T-helper 1 cell (primary cell): ENCODE measurements at places on chromosomes 4 and X.

- DNase-seq = no peak
These were observed 19.8 kb upstream of the PPP1R2C start for GRCh38 chrX:42797651-42798269.

- peak; percentile 90 for DNase-seq
These were observed at the start of gene PI4K2B for GRCh38 chr4:25233737-25234389. Gene PI4K2B (plus strand): TSS chr4:25234033. CDS start chr4:25234164, 131 bp downstream.

- DNase-seq = no peak
These were observed 20.4 kb downstream of the APOOL start for GRCh38 chrX:85024044-85024443.

DNA sequence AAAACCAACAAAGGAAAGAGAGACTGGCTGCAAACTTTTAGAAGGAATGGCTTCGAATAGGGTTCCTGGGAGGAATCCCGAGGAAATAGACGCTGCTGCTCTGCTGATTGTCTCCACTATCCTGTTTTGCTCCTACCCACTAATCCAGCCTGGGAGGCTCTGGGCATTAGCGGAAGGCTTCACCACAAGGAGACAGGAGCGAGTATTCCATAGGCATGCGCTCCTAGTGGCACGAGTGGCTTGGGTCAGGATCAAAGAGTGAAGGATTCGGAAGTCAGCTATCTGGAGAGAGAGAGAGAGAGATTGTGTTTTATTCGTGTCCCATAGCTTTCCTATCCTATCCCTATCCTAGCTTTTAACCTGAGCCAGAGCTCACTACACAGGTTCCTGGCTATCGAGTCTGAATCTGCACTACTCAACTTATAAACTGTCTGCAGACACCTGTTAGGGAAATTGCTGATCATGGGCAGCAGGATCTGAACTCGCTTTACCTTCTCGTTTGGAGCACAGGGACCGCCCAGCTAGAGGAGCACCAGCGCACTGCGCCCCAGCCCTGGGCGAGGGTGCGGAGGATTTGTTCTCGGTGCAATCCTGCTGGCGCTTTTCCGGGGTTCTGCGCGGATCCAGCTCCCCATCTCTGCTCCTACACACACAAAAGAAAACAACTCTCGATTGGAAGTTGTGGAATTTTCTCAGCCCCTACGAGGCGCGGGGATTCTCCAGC, 740 bp upstream of the NPY2R start:
- no peak for DNase-seq

GRCh38 chr4:86132468-86132867, 227.4 kb downstream of the MAPK10 start:
- no peak for DNase-seq

DNA sequence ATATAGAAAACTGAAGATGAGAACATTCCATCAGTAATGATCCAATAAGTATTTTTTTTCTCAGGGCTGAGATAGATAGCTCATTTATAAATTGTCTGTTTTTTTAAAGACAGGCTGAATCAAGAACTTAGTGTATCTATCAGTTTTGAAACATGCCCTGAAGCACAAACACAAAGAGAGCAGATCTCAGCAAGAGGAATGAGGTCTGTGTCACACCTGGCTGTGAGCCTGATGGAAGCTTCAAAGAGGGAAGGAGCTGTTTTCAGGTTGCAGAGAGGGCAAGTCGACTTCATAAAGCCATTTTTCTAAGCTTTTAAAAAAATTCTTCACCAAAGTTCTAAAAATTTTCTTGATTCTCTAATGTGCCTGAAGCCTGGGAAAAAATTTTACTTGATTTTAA, 434.9 kb downstream of the PDGFC start:
- DNase-seq = no peak

DNA sequence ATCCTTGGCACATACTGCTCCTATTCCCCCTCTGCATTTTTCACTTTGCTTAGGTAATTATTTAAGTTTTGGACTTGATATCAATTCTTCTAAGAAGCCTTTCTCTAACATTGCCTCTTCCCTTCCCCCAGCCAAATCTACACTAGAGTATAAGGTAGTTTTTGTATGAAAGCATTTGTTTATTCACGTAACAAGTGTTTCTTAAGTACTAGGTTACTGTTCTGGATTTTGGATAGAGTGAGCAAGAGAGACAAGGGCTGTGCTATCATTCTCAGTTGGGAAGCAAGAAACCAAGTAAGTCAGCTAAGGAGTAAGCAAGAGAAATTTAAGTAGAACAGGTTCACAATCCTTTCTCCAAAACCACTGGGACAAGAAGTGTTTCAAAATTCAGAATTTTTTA, 55.9 kb upstream of the HHIP start:
- DNase-seq = no peak

- DNase-seq = no peak
These were observed 100.5 kb downstream of the PTCHD1 start for GRCh38 chrX:23435108-23435507.

- peak; percentile 11 for DNase-seq
These were observed 103.4 kb upstream of the PAK3 start for GRCh38 chrX:110992611-110993010.

DNA sequence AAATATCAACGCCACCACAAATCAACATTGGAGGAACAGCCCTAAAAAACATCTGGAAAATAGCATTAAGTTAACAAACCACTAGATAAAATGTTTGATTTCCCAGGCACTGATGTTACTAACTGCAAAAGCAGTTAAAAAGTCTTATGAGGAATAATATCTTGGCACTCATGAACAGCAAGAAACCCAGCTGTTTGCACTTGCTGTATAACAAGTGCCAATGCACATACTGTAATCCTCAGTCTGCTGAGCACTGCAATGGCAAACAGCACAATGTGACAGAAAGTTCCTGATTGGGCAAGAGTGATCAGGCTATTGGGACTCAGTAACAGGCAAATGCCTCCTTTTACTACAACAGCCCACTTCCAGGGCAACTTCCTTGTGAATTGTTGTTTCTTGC, 20.8 kb upstream of the SEC24B start:
- DNase-seq = no peak

DNA sequence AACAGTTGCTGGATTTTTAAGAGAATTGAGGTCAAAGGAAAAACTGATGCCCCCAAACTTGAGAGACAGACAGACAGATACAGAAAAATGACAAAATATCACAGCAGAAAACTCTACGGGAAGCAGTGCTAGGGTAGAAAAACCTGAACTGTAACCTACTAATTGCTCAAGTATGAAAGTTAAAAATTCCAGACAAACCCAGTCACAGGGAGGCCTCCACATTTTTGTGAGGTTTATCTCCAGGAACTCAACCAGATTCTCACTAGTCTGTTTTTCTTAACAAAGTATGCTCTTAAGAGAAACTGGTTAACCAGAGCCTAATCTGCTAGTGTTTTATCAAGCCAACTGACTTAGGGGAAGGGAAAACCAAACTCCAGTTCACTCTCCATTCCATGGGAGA, 19.9 kb upstream of the PPP3CA start:
- no peak for DNase-seq

GRCh38 chr4:10045481-10045880, 24.2 kb upstream of the SLC2A9 start:
- no peak for DNase-seq

GRCh38 chr4:14807856-14808255, 194.4 kb upstream of the CPEB2 start:
- no peak for DNase-seq

DNA sequence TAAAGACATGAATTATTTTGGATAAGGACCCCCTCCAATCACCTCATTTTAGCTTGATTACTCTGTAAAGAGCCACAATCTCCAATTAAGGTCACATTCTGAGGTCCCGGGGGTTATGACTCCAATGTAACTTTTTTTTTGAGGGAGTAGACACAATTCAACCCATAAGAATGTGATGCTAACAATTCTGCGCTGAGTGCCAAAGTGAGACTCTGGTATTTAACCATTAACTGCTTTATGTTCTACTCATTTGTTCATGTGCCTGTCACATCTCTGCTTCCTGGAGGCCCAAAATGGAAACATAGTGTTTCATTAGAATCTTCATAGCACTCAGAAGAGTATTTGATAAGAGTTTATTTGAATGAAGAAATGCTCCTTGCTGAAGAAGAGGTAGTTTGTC, 234.8 kb downstream of the CPE start:
- no peak for DNase-seq

GRCh38 chr4:5033281-5033841, 14.1 kb upstream of the CYTL1 start:
- no peak for DNase-seq

- no peak for DNase-seq
These were observed 103.9 kb downstream of the SYTL5 start for GRCh38 chrX:38110231-38110630.

DNA sequence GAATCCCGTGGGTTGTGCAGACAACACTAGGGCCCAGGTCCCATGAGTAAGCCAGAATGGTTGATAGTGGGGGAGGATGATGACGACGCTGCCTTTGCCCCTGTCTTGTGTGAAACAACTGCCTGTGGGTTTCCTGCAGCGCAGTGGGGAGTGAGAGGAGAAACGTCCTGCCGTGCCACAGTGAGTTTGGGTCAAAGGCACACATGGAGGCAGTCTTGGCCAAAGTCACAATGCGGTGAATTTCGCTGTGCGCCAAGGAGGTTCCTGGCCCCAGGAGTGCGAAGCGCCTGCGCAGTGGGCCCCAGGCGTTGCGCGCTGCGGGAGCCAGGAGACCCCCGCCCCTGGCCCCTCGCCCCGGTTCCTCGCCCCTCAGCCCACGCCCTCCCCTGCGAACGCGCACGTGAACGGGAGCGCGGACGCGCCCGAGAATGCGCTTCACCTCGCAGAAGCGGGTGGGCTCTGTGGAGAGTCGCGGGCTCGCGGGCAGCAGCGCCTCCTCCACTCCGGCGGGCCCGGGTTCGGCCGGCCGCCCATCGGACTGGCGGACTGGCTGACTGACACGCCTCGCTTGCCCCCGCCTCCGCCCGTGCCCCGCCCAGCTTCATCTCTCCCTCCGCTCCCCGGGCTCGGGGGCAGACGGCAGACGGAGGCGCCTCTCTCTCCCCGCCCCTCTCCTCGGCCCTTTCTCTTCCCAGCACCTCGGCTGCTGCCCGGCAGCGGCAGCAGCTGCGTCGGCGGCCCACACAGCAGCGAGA, at the start of gene NUDT10:
Gene NUDT10 (plus strand): TSS at position 635 of the 755 bp plus-strand sequence. CDS start 144 bp downstream, outside the sequence.
- peak; percentile 5 for DNase-seq

DNA sequence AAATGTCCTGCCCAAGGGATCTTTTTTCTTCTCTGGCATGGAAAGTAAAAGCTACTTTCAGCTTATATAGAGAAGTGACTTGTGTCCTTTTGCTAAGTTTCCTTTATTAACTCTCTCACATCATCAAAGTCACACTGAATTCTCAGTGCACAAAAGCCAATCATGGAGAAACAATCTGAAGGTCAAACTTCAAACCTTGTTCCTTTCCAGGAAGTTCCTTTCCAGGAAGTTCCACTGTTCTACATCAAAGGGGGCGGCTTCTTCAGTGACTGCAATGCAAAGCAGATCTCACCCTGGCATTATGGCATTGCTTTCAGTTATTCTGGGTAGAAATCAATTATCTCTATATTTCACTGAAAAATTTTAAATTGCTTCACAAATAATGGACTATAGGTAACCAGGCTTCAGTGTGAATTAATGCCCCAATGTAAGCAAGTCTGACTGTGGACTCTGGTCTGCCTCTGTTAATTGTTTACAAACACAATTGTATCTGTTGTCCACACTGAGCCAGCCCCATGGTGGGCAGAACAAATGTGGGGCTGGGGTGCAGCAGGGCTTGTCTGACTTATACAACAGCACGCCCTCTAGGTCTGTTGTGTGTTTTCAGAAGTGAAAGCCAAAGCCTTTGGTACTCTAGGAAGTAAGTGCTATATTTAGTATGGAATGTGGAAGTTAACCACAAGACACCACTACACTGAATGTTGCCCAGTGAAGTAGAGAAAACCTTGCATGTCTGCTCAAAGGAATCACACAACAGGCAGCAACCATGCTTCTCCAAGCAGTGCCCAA, 98.8 kb downstream of the CDS1 start:
- no peak for DNase-seq

DNA sequence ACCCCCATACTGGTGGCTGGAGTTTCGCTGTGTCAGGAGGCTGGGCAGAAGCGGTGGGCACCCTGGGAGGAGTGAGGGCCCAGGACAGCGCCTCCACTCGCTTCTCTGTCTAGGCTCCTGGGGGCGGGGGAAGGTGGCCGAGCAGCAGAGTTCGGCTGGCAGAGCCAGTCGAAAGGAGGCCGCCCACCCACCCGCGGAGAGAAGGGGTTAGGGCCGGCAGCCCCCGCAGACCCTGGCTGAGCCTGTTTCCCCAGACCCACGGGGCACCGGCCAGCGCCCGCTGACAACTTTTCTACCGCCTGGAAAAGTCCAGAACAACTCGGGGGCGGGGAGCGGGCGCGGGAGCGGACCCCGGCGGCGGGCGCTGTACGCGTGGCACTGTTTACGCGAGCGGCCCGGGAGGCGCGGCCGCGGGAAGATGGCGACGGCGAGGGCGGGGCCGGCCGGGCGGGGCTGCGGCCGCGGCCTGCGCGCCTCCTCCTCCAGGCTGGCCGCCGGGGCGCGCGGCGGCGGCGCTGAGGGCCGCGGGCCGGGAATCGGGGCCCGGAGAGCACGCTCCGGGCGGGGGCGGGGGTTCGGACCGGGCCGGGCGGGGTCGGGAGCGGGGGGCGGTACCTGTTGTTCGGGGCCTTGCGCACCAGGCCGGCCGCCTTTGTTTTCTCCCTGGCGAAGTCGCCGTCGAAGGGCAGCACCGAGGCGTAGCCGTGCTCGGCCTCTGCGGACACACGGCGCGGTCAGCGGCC, 628 bp downstream of the MXD4 start:
- peak; percentile 25 for DNase-seq

DNA sequence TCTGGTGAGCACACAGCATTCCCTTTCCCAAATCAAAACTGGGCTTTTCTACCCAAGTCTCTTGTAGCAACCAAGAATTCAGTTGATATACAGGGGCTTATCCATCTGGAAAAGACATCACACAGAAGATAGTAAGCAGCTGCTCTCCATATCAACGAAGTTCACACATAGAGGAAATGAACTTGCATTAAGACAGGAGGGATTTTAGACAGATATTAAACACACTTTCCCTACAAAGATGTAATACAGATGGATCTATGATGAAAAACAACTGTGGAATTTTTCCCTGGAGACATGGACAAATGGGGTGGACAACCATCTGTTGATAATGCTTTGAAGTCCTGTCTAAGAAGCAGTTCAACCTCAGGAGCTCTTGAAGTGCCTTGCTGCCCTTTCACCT, 9.8 kb upstream of the PDE5A start:
- DNase-seq = no peak

- DNase-seq = no peak
These were observed 5.0 kb downstream of the FBXO8 start for GRCh38 chr4:174278467-174278866.

DNA sequence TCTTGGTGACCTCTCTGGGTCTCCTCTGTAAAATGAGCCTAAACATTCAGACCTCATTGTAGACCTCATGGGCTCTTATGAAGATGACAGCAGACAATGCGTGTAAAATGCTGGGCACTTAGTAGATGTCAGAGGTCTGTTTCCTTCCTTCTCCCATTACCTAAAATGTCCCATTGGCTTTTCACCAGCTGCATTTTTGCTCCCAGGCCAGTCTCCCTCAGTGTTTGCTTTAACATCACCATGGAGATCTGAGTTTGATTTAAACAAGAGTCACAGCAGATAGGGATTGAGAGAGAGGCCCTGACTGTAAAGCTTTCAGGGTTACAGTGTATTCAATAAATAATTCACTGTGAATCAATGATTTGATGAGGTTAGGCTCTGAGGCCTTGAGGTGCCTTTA, 24.3 kb downstream of the PSAPL1 start:
- no peak for DNase-seq

GRCh38 chrX:34778916-34779315, 121.8 kb upstream of the TMEM47 start:
- DNase-seq = no peak

- no peak for DNase-seq
These were observed 116.1 kb downstream of the PCDH7 start for GRCh38 chr4:30836231-30836630.
